ENCODE measurements at places on chromosomes 7 and 10.

DNA sequence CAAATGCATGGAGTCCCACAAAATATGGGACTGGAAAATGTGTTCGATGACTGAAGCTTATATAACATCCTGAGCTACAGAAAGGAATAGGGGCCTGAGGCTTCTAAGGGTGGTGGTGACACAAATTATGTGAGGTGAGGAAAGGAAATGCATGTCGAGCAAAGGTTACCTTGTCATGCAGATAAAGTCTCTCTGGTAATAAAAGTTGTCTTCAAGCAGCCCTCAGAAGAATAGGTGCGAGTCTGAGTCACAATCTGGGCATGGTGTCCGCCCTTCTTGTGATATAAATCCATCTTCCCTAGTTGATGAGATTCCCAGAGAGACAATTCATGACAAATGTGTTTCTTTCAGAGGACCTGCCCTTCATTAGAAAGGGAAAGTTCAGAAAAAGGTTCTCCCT lies 985.2 kb upstream of the C7orf33 start:
- DNase-seq = no peak

DNA sequence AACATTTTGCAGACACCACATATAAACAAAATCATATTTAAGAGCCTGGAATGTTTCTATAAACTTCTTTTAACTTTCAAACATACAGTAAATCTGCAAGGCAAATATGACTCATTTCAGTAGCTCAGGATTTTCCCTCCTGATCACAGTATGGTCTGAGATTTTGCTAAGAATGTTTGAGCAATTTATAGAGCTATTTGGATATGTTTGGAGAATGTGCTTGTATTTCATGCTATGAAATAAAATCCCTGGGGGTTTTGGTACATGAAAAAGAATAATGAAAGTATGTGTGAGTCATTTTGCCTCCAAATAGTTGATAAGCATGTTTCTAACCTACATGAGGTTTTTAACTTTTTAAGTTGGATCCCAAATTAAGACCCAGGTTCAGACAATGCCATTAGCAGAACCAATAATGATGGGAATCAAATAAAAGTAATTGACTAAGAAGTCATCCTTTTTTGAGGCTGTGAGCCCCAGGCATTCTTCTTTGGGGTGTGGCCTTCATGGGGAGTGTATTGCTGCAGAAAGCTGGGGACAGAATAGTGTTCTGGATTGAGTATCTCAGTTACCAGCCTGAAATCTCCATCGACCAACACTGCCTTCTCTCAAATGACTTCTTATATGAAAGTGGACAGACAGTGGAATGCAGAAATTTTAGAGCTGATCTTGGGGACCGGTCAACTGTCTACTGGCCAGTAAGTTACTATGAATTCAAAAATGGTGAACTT lies 66.1 kb upstream of the AGBL3 start:
- no peak for DNase-seq

DNA sequence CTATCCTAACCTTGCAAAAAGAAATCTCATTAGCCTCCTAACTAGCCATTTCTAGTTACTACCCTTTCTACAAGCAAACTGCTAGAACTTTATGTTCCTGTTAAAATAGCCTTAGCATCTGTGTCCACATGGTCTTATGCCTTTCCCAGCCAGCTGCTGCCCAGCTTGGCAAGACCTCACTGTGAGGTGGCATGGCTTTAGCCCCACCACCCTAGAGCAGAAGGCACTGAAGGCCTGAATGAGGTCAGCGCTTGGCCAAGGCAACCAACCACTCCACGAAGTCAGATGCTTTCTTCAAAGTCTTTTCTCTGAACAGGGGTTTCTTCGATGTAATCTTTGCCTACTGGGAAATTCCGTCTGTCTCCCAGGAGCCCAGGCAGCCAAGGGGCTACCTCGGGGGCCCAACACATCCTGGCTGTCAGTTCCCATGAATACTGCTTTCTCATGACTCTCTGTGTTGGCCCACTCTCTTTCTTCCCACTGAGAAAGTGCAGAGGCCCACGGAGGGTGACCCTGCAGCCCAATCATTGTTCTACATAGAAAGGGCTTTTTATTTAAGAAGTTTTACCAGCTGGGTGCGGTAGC lies 41.6 kb downstream of the POLR3A start:
- no peak for DNase-seq

GRCh38 chr7:159209429-159209828 lies 64.8 kb upstream of the VIPR2 start:
- DNase-seq = no peak

GRCh38 chr10:85527616-85528317 lies 838.8 kb downstream of the GRID1 start:
- no peak for DNase-seq

DNA sequence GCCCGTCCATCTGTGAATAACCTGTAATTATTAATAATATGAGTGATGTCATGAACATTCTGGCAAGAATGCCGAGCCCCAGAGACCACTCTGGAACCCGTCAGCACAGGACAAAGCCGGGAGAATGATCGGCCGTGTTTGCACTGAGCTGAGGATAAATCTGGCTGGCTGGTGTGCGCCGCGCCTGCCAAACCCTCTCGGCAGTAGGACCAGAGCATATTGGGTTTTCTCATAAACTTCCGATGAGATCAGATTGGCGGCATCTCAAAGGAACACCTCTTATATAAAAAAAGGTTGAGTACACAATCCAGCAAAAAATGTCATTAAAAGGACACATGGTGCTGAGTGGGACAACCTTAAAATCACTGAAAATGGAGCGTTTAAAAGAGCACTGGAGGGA lies 296.0 kb upstream of the MKI67 start:
- DNase-seq = no peak

DNA sequence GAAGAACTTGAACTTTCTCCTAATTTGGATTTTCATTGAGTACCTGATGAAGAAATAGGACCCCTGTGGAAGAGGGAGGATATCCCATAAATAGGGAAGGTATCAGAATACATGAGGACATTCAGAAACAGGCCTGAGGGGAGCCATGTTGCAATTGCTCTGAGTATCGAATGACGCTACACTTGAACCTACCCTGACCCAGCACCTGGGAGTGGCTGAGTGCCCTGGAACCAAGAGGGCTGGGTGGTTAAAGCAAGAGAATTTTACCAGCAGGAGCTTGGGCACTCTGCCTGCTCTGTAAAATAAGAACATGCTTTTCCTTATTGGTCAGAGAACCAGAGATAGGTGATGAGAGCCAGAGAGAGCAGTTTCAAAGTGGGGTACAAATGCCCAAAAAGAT lies 7.2 kb downstream of the NEUROD6 start:
- no peak for DNase-seq

DNA sequence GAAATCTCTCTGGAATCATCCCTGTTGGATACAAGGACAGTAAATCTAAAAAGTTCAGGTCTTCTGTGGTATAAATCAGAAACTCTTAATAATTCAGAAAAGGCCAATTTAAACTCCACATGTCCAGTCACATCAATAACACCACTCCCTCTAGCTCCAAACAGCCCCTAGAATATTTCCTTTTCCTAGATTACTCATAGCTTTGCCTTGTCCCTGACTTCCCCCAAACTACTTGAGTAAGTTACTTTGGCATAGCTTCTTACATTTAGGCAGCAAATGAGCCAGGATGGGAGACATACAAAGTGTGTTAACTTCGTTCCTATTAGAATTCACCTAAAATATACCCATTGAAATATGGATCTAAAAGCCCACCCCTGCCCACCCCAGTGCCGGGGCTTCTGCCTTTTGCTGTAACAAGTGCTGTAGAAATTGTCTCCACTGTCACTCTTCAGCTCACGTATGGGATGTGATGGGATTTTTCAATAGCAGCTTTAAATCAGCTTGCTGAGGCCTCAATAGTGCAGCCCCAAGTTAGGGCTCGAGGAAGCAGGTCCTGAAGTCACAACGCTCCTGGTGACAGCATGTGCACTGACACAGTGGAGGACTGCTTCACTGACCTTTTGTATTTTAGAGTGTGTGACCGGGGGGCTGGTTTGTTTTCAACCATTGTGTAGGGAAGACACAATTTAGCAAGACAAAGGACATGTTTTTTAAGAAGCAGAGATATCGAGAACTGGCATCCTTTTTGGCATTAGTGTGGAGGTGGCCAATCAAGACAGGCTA lies 218.2 kb upstream of the KMT2E start:
- no peak for DNase-seq

- DNase-seq = no peak
These were observed 62.3 kb upstream of the BTBD16 start for GRCh38 chr10:122208571-122209430.

- DNase-seq = no peak
These were observed 32.0 kb upstream of the NRG3 start for GRCh38 chr10:81843042-81843441.

- no peak for DNase-seq
These were observed 120.3 kb downstream of the VIPR2 start for GRCh38 chr7:159024280-159024951.

- no peak for DNase-seq
These were observed 155.6 kb upstream of the PRSS58 start for GRCh38 chr7:142413280-142414000.

DNA sequence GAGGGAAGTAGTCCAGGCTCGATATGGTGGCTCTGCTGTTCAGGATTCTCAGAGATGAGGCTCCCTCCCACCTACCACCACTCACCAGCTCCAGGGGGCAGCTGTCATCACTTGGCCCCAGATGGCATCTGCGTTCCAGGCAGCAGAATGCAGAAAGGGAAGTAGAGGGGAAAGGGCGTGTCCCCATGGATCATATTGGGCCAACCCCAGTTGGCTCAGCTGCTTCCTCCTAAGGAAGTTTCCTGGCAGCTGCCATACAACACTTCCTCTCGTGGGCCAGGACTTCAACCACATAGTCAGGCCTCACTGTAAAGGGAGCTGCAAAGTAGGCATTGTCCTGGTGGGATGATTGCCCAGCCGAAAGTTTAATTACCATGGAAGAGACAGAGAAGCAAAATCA lies 1.6 kb upstream of the TEX36 start:
- no peak for DNase-seq

- DNase-seq = no peak
These were observed 30.2 kb upstream of the NUB1 start for GRCh38 chr7:151311294-151311864.

- DNase-seq = peak; percentile 62
These were observed 7.7 kb downstream of the ZSCAN25 start for GRCh38 chr7:99624484-99624883.

- DNase-seq = no peak
These were observed 264.3 kb downstream of the PTEN start for GRCh38 chr10:88127766-88128165.

GRCh38 chr7:84999450-84999849 lies 187.4 kb downstream of the SEMA3D start:
- DNase-seq = no peak

DNA sequence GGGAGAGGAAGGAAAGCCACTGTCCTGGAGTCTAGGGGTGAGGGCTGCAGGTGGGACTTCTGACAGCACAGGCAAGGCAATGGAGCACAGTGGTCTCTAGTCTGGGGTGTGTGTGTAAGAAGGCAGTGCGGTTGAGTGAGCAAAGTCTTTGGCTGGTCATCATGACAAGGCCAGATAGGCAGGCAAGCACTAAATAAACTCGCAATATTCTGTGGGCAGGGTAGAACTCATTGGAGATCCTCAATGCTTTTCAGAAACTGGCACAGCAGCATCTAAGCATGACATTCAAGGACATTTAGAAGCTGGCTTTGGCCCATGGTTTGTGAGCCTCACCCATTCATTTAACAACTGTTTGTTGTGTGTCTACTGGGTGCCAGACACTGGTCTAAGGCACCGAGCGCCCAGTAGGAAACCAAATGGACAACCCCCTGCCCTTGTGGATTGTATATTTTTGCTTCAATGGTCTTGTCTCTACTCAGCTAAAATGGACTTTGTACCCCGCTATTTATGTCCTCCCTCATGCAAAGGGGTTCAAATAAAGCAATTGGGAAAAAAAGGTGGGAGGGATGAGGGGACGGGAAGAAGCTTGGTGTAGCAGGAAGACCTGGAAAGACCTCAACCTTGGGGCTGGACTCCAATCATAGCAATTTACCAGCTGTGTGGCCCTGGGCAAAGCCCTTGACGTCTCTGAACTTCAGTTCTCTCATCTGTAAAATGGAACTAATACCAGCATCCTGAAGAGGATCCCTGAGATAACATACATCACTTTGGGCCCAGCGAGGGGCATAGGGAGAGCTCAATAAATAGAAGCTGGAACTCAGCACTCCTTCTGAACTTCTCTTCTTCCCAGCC lies 116.0 kb downstream of the NEURL1 start:
- no peak for DNase-seq

DNA sequence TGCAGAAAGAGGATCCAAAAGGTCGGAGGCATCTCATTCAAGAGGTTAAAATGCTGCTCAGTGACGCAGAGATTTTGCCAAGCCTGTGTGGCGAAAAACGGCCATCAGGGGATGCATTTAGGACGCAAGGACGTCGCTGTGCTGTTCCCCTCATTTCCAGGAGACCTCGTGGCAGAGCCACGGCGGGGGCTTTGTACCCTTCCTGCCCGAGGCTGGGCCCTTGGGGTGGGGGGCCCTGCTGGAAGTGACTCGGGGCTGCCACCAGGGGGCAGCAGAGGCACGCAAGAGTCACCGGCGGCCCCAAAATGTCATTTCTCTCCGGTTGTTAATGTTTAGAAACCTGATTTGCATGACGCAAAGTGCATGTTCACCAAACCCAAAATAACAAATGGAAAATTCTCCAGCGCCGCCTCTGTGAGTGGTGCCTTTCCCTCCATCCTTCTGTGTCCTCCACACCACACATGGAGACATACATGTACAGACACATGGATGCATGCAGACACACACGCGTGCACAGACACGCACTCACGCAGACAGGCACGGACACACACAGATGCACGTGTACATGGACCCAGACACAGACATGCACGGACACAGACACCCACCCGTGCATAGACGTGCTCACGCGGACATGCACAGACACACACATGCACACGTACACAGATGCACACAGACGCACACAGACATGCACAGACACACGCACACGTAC lies 51.0 kb upstream of the NKX6-2 start:
- DNase-seq = no peak

GRCh38 chr7:155531681-155532080 lies 14.7 kb downstream of the CNPY1 start:
- no peak for DNase-seq

DNA sequence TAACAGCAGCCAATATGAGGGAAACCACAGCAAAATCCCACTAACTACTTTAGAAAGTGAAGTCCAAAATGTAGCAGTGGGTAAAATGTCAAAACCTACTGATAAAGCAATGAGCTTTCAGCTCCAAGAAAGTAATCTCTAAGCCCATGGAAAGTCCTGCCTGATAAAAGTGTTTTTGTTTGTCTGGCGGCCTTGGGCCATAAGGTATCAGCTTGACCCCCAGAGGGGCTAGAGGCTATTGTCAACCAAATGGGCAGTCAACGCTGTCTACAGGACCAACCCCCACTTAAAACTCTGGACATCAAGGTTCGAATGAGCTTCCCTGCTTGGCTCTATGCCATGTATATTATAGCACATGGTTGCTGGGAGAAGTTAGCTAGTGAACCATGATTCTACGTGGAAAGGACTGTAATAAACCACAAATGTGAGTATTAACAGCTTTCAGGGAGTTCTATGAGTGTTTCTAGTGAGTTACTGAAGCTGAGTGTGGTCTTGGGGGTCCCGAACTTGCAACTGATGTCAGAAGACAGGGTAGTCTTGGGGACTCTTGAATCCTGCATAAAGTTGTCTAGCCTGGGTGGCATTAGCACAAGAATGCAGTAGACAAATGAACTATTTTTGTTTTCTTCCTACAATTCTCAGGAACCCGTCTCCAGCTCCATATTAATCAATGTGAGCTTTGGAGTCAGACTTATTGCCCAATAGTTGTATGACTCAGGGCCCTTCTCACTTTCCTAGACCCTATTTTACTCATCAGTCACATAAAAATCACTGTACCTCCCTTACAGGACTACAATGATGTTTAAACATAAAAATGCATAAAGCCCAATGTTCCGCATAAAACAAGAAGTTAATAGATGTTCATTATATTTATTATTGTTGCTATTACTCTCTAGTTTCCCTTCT lies 164.9 kb downstream of the DGKI start:
- no peak for DNase-seq

Measured in stimulated activated CD8-positive, alpha-beta memory T cell treated with anti-CD3 and anti-CD28 coated beads, Interleukin-7, amount 100 ng/mL, for 48 hours (primary cell).